ENCODE measurements at places on chromosomes 6 and 20.

GRCh38 chr20:49904440-49905214 is 10.7 kb downstream of the SPATA2 start:
- DNase-seq: no peak

- no peak for DNase-seq
Observed at GRCh38 chr20:38727607-38728190, 3.4 kb downstream of the SLC32A1 start.

DNA sequence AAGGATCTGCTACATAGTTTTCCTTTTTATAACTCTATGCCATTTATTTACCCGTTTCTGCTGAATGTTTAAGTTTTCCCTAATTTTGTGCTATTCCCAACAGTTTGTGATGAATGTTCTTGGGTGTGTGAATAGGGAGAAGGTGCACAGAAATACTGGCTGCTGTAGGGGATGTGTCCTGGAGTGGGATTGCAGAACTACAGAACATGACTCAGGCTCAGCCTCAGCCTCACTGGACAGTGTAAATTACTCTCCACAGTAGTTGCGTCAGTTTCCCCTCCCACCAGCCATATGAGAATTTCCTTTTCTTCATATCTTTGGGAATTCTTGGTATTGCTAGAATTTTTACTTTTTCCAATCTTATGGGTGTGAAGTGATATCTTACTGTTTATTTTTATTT is 57.0 kb downstream of the SLX4IP start:
- no peak for DNase-seq

- no peak for DNase-seq
Observed at GRCh38 chr6:35165630-35166071, 24.5 kb upstream of the TCP11 start.

DNA sequence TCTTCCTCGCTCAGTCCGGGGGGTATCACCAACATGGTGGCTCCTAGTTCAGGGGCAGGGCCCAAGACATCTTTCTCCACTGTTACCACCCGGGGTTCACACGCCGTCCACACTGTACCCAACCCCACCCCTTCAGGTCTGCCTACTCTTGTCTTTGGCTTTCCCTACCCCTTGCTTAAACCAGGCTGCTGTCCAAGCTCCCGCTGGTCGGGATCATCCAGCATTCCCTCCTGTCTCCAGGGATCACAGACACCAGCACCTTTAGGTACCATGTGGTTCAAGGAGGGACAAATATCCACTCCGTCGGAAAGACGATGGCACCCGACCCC is 395 bp downstream of the NELFE start:
- no peak for DNase-seq

DNA sequence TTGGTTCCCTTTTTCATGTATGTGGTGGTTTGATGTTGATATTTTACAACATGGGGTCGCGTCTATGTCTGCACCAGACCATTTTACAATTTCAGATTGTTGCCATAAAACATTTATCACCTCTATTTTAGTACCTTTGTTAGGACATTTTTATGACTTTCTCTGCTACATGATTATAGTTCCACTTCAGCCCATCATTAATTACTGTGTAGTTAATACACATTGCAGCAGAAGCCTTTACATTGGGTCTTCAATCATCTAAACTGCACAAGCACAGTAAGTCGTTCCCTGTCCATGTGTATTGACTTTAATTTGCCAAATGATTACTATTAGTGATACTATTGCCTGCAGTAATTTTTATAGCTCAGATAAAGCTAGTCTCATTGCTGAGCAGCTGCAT is 15.7 kb upstream of the TMEM217 start:
- no peak for DNase-seq

DNA sequence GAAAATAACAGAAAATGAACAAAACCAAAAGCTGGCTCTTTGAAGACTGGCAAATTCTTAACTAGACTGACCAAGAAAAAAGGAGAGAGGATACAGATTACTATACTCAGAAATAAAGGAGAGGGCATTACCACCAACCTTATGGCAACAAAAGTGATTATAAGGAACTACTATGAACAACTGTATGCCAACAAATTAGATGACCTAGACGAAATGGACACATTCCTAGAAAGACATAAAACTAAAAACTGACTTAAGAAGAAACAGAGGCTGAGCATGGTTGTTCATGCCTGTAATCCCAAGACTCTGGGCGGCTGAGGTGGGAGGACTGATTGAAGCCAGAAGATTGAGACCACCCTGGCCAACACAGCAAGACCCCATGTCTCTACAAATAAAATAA is 33.5 kb downstream of the TRPC4AP start:
- no peak for DNase-seq

- no peak for DNase-seq
Observed at GRCh38 chr20:63504642-63505041, 5.8 kb upstream of the EEF1A2 start.

DNA sequence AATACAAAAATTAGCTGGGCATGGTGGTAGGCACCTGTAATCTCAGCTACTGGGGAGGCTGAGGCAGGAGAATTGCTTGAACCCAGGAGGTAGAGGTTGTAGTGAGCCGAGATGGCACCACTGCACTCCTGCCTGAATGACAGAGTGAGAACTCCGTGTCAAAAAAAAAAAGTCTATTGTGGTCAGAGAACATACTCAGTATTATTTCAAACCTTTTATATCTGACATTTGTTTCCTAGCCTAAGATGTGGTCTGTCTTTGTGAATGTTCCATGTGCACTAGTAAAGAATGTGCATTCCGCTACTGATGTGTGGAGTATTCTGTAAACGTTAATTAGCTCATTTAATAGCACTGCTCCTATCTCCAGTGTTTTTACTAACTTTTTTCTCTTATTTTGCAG is 11.7 kb downstream of the RAB22A start:
- DNase-seq: no peak

GRCh38 chr20:53872081-53872541 is 198.3 kb downstream of the BCAS1 start:
- no peak for DNase-seq

GRCh38 chr6:147109707-147110106 is 94.5 kb upstream of the STXBP5 start:
- no peak for DNase-seq

Measured in cerebellar nuclear complex (tissue), 1 donor.